ENCODE measurements at places on chromosomes 6 and 20.
A peak's percentile ranks its signal among the peaks of the same experiment; 100 is the strongest.

GRCh38 chr6:160967833-160968232, 23.7 kb upstream of the MAP3K4 start:
- DNase-seq, result no peak

DNA sequence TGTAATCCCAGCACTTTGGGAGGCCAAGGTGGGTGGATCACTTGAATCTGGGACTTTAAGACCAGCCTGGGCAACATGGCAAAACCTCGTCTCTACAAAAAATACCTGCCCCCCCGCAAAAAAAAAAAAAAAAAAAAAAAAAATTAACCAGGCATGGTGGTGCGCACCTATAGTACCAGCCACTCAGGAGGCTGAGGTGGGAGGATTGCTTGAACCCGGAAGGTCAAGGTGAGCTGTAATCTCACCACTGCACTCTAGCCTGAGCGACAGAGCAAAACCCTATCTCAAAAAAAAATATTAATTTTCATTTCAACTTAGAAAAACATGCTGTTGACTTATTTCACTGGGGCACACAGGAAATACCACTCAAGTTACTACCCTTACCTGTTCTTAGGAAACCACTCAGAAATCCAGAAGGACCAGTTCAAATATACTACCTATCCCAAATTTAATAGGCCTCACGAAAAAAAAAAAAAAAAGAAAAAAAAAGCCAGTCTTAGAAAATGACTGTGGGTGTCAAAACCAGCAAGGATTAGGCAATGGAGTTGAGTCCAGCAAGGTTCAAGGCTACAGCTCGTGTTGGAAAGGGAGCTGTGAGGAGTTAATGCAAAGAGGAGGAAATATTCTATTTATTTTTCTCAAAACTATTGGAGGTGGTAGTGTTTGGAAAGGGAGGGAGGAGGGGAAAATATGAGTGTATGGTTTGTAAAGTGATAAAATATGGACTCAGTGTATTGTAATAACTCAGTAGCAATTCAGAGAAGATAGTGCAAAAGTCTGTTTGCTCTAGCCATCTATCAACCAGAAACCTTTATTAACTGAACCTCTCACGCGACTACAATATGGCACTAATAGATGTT, 33.9 kb upstream of the PIM1 start:
- DNase-seq, result no peak

DNA sequence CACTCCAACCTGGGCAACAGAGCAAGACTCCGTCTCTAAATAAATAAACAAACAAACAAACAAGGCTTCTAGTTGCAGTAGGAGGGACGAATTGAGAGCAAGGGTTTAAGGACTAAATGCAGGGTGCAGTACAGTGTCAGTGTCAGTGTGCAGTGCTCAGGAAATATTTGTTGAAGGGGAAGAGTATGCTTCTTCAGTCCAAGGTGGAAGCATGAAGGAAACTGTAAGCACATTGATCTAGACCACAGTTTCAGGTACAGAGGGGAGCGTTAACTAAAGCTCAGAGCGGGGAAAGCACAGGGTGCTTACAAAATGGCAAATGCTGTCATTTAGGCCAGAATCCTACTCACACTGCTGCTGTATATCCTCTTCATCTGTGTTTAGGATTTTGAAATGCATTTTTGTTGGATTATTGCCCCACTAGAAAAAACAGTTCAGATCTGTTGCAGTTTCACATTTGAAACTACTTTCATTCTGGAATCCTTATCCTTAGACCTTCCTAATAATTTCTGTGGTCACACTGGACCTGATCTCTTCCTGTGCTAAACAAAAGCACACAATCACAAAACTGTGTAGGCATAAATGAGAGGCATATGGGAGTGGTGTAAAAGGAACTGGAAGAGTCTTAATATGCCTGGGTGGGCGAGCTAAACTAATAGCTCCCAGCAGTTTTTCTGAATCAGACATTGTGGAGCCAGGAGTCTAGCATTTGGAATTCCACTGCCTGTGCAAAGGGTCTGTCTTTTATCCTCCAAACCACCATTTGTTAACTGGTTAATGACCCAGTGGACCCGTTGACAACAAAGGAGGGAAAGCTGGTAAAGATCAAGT, 41.4 kb downstream of the CBFA2T2 start:
- no peak for DNase-seq

DNA sequence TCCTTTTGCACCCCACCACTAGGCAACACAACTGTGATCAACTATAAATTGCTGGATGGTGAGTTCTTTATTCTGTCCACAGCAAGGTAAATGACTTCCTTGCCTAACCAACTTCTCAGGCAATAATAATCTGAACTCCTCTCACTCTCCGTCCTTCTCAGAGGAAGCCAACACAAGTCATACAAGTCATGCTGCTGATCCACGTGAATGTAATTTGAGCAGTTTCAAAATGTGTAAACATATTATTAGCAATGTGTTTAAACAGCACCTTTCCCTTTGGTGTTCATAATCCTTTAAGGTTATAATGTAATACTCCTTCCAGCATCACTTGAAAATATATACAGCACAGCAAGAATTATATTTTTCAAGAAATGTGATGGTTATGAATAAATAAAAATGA, 127.9 kb downstream of the QRSL1 start:
- DNase-seq, result no peak

GRCh38 chr20:17849138-17849900, 119.3 kb downstream of the SNX5 start:
- DNase-seq, result no peak

- DNase-seq, result no peak
These were observed 35.1 kb downstream of the NT5E start for GRCh38 chr6:85484948-85485347.

- DNase-seq, result no peak
These were observed 7.2 kb downstream of the FYN start for GRCh38 chr6:111865909-111866546.

- no peak for DNase-seq
These were observed 716.8 kb upstream of the GJE1 start for GRCh38 chr6:141415896-141416295.

DNA sequence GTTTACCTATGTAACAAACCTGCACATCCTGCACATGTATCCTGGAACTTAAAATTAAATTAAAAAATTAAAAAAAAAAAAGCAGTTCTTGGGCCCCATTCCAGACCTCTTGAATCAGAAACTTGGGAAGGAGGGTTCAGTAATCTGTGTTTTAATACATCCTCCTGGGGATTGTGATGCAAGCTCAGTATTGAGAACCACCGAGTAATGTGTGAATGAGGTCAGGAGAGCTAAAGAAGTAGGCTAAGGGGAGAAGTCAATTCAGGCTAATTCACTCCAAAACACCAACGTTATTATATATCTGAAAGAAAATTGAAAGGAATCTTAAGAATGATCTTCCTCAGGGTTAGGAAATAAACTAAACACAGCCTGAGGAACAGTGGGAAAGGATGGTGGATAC, 120.4 kb downstream of the RNF144B start:
- no peak for DNase-seq

- no peak for DNase-seq
These were observed 149.6 kb downstream of the BACH2 start for GRCh38 chr6:90146921-90147649.

DNA sequence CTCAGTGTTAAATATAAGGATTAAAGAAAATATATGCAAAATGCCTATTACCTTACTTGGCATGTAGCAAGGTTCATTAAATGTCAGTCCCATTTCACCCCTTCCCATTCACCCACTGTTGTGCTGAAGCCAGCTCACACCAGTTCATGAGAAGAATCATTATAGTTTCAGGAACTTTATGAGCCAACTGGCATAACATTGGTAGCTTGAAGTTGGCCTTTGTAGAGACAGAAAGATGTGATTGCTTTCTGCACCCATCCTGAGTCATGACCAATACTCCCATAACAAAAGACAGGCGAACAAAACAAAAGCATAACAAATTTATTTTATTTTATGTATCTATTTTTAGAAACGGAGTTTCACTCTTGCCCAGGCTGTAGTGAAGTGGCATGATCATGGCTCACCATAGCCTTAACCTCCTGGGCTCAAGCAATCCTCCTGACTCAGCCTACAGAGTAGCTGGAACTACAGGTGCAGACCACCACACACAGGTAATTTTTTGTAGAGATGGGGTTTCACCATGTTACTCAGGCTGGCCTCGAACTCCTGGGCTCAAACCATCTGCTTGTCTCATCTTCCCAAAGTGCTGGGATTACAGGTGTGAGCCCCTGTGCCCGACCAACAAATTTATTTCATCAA, 17.6 kb upstream of the IER3 start:
- DNase-seq, result peak; percentile 55

GRCh38 chr20:6142348-6142993, 19.6 kb upstream of the FERMT1 start:
- DNase-seq, result peak; percentile 42
